NCI-H1417 (cell line): ENCODE measurements at places on chromosomes 13 and 19.

GRCh38 chr13:24680258-24680920 is at the start of gene ATP12A:
ATP12A (plus strand) TSS chr13:24680408; CDS start chr13:24680744, 336 bp downstream.
- DNase-seq = peak; percentile 35

DNA sequence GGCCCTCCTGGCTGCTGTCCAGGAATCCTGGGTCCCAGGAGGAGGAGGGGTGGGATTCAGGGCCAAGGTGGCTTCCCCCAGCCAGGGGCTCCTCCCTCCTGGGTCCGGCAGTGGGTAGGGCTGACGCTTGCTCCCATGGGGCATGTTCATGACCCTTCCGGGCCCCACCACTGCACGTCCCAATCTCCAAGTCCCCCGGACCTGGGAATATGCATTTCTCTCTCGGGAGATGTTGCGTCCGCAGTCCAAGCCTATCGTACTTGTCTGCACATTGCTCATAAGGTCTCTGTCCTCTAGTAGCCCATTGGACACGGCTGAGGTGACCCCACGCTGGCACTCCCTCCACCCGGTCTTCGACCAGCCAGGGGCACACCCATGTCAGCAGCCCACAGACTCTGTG is 192.3 kb downstream of the TEX29 start:
- no peak for DNase-seq

DNA sequence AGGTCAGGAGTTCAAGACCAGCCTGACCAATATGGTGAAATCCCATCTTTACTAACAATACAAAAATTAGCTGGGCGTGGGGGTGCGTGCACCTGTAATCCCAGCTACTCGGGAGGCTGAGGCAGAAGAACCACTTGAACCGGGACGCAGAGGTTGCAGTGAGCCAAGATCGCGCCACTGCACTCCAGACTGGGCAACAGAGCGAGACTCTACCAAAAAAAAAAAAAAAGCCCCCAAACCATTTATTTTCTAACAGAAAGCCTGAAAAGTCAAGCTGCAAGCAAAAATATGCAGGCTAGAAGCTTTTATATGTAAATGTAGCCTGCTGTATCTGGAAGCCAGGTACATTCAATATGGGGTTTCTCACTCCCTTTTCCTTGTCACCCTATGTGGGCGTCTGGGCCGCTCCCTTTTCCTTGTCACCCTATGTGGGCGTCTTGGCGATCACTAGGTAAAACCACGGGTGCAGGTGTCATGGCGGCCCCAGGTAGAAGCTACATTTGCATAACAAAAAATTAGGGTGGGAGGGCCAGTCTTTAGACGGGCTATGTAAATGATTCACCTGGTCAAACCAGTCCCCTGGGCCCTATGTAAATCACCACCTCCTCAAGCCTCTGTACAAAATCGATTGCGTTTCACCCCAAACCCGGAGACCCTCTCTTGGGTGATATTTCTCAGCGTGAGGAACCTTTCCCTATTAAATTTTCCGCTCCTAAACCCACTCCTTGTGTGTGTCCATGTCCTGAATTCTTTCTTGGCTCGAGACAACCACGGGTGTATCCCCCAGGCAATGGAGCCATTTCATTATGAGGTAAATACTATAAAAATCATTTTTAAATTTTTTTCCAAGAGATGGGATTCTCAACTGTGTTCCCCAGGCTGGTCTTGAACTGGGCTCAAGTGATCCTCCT is 2.1 kb downstream of the TRIM13 start:
- DNase-seq = no peak

DNA sequence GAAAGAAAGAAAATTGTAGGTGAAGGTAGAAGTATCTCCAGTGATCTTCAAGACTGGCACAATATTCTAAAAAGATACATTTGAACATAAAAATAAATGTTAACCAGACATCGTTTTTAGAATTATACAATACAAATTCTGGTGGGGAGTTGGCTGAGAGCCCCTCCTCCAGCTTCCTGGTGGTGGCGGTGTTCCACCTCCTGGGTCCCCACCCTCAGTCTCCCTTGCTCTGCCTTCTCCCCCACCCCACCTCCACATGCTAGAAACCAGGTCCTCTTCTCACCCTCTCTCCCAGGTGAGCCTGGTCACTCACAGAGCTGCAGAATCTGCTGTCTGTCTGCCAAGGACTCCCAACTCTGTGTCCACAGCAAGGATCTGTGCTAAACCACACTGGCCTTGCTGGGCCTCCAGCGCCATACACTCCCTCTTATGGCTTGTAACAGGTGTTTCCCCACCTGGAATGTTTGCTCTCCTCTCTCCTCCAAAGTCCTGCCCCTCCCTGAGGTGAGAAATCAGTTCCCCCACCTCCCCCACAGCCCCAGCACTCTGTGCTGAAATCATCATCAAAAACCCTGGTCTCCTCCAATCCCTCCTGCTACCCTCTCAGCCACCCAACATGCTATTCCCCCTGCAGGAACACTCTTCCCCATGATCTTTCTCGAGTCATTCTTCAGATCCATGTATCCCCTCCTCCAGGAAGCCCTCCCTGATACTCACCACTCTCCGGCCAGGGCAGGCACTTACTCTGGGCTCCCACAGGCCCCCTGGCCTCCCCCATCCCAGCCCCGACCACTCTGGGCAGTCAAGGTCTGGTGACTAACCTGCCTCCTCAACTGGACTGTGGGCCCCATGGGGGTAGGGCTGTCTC is 20.5 kb upstream of the CYP2S1 start:
- DNase-seq = no peak

- DNase-seq = no peak
Measured at GRCh38 chr13:62879071-62879470, 1463.4 kb upstream of the PCDH20 start.
